ENCODE measurements at places on chromosomes 16 and 17.

GRCh38 chr16:30896261-30896888 is at the start of gene CTF1:
Gene CTF1, plus strand, starts transcription at chr16:30896614. Its CDS starts 30 bp downstream, at chr16:30896644.
- DNase-seq: no peak

- no peak for DNase-seq
Observed at GRCh38 chr16:29321585-29321984, 84.9 kb downstream of the NPIPB11 start.

GRCh38 chr17:29179232-29180033 is 765 bp downstream of the MYO18A start:
- DNase-seq: no peak

- DNase-seq: no peak
Observed at GRCh38 chr17:74217888-74218287, 4.5 kb downstream of the TTYH2 start.

DNA sequence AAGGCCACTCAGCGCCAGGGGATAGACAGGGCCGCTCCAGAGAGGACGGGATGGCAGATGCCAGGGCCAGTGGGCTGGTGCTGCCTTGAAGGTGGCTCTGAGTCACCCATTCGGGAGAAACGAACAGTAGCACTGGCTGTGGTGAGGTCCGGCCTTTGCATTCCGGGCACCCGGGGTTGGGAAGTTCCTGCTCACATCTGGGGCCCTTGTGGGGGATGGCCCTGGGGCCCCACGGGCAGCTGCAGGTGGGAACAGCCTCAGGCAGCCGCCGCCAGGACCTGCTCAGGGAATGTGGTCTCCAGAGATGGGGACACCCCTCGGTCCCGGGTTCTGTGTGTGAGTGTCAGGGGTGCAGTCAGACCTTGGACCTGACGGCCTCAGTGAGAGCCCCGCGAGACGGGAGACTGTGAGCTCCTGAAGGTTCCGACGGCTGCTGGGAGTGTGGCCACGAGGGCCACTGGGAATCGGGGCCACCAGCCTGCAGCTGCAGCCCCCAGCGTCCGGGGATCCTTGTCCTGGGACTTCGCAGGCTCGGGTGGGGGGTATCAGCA is 1.4 kb downstream of the CBFA2T3 start:
- DNase-seq: no peak

DNA sequence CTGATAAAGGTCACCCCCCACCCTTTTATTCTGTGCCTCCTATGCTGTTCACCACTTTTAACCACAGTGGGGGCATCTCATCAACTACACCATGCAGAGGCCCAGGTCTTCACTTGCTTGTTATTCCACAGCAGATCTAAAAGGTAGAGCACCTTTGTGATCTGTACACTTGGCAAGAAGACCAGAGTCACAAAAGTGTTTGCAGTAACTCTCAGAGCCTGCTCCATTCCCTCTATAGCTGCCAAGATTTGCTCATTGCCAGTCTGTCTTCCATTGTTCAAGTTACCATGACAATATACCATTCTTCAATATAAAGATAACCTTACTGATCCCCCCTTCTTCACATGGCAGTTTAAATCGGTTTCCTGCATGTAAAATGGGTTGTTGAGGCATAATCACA is 180.0 kb downstream of the TOX3 start:
- no peak for DNase-seq

DNA sequence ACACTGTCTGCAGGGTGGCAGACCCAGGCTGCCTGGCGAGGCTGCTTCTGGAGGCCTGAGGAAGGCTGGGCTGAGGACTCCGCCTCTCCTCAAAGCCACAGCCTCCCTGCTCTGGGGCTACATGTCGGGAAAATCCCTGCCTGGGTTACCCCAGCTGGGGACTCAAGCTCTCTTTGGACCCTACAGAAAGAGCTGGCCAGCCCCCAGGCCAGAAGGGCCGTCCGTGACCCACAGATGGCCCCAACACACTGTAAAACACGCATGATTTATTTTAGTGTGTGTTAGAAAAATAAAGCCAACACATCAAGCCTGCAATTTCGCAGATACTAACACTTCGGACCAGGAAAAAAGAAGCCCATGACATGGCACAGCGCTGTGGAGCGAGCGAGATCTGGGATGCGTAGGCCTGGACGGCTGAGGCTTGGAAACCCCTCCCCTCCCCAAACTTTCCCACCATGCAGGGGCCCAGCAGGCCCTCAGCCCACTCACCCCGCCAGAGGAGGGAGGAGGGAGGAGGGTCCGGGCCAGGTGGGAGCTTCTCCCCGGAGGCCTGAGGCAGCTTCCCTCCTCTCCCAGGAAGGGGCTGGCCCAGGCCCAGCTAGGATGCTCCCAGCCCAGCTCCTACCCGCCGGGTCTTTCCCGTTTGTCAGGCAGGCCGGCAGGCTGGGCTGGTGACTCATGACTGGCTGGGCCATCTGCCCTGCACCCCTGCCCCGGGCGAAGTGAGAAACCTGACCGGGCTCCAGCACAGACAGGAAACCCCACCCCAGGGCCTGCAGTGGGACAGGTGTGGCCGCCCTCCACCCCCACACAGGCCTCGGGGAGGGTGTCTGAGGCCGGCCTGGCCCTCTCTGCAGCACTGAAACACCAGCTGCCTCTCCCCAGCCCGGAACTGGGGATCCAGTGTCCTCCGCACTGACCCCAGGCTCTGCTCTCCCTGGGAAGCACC is 34.1 kb upstream of the SLC38A10 start:
- DNase-seq: no peak

- DNase-seq: peak; percentile 12
Observed at GRCh38 chr16:4261557-4262172, 11.2 kb downstream of the TFAP4 start.

- no peak for DNase-seq
Observed at GRCh38 chr17:53061446-53061845, 761.3 kb upstream of the KIF2B start.

- DNase-seq: no peak
Observed at GRCh38 chr16:27786221-27786922, 236.4 kb downstream of the KATNIP start.

DNA sequence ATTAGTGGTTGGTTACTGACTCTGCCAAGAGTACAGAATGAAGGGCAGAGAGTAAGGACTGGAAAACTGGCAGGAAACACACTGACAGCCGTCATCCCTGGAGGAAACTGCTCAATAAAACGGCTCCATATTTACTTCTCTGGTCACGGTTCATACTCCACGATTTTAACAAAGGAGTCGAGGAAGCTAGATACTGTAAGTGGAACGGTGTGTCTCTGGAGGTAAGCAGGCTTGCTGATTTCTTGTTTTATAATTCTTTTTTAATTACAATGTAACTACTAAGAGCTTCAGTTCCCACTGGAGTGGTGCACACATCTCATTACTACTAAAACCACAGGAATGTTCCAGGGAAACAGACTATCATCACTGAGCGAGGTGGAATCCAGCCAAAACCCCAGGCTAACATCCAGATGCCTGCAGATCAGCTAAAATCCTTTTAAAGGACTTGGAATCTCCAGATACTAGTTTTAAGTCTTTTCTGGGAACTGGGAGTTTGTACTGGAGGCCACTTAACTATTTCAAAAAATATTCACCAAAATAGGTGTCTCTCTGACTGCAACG is 17.8 kb downstream of the SERPINF1 start:
- no peak for DNase-seq

GRCh38 chr16:31253642-31254045 is 6.1 kb upstream of the ITGAM start:
- DNase-seq: peak; percentile 21

GRCh38 chr17:72569148-72569946 is 448.5 kb downstream of the SOX9 start:
- no peak for DNase-seq

GRCh38 chr17:28381141-28381825 is 9.8 kb downstream of the SARM1 start:
- DNase-seq: no peak

- no peak for DNase-seq
Observed at GRCh38 chr16:56874800-56875199, 9.8 kb downstream of the SLC12A3 start.

GRCh38 chr17:38898812-38899348 is 26.5 kb upstream of the LASP1NB start:
- DNase-seq: peak; percentile 88

GRCh38 chr16:28569968-28570752 is 16.4 kb downstream of the SGF29 start:
- DNase-seq: no peak

DNA sequence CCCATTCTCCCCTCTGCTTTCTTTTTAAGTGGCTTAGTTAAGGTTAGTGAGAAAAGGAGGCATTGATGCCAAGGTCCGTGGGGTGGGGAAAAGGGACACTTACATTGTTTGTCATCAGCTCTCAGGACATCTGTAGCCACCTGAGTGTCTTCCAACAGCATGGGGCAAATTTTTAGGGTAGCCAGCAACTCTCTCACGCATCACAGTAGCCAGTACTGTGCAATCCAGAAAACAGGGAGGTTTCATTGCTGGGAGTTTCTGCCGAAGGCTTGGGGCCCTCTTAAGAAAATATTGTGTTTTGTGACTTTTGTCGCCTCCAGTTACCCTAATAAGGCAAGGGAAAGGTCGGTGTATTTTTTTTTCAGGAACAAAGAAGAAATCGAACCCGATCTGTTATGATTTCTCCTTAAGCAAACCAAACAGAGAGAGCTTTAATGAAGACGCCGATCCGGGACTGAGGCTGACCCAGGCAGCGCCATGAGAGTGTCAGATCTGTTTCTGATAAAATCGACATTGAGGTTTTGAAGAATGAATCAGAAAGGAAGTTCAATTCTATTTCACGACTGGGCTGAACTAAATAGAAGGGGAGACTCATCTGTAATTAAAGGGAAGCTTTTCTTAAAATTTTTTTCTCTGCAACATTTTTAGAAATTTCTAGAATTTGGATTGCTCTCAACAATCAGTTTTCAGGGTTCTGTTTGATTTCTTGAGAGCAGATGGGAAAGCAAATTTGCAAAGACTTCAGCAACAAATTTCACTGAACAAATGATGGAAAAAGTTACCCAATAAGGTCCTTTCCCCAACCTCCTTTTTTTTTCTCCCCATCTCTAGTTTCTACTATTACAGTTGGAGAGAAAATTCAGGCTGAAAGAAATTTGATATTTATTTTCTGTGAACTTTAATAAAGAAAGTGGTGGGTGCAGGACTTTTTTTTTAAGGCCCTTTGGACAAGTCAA is 144.7 kb upstream of the IRX3 start:
- no peak for DNase-seq

DNA sequence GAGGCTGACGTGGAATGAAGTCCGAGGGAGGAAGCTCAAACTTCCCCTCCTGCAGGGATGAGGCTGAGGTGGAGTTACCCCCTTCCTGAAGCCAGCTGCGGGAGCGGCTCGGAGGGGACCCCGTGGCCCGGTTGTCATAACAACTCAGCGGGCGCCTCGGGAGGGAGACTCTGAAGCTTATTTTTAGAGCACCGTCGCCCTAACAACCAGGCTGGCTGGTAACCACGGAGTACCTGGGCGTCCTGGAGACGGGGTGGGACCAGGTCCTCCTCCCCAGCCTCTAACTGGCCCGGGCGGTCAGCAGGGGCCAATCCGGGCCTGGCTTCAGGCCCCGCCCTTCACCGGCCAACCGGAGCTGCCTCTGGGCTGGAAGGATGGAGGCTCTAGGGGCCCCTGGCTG is 27.7 kb downstream of the NECAB2 start:
- no peak for DNase-seq

GRCh38 chr17:73934696-73935095 is 268.8 kb upstream of the RPL38 start:
- no peak for DNase-seq

DNA sequence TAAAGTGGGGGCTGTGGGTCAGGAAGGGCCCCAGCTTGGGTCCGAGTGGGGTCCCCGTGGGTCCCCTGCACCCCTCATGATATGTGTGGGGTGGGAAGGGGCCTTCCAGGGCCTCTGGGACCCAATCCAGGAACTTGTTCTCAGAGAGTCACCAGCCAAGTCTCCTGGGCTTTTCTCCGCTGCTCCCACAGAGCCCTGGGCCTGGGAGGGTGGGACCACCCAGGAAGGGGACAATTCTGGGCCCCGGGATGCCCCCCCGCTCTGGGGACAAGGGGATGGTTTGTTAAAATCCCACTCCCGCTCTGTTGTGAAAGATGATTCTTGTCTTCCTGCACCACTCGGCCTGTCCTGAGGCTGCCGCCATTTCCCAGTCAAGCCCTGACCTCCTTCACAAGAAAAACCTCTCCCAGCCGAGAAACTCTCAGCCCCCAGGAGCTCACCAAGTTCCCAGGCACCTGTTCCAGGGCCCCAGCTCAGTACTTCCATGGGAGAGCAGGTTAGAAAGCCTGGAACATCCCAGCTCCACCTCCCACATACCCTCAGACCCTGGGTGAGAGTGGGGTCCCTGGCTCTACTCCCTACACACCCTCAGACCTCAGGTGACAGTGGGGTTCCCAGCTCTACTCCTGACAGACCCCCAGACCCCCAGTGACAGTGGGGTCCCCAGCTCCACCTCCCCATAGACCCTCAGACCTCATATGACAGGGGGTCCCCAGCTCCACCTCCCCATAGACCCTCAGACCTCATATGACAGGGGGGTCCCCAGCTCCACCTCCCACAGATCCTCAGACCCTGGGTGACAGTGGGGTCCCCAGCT is 75.1 kb downstream of the METRNL start:
- DNase-seq: no peak

GRCh38 chr17:14471052-14471451 is 170.2 kb downstream of the HS3ST3B1 start:
- no peak for DNase-seq

DNA sequence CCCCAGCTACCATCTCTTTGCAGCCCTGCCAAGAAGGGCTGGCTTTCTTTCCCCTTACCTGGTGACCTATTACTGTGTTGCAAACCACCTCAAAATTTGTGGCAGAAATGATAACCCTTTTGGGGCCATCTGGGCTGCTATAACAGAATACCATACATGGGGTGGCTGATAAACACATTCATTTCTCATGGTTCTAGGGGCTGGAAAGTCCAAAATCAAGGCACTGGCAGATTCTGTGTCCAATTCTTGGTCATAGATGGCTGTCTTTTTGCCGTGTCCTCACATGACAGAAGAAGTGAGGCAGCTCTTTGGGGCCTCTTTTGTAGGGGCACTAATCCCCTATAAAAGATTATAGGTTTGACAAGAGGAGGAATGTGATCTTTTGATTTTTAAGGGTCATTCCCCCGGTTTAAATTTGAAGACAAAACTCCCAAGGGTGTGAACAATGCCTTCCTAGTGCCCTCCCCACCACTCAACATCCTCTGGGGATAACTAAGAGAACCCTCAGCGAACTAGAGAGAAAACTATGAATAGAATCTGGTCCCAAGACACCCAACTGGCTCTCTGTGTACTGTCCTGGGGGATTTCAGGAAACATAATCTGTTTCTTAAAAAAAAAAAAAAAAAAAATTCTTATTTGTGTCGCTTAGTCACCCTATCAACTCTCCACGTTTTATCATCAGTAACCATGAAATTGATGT is 1.7 kb upstream of the METTL22 start:
- DNase-seq: no peak

Measured in CD4-positive, alpha-beta T cell treated with Interleukin-17A for 1 hour (primary cell).